ENCODE measurements at places on chromosomes 6 and 20.

GRCh38 chr6:44980841-44981240 is 347.3 kb upstream of the RUNX2 start:
- no peak for DNase-seq

GRCh38 chr20:61120595-61121515 is 131.2 kb upstream of the CDH4 start:
- peak; percentile 14 for DNase-seq

DNA sequence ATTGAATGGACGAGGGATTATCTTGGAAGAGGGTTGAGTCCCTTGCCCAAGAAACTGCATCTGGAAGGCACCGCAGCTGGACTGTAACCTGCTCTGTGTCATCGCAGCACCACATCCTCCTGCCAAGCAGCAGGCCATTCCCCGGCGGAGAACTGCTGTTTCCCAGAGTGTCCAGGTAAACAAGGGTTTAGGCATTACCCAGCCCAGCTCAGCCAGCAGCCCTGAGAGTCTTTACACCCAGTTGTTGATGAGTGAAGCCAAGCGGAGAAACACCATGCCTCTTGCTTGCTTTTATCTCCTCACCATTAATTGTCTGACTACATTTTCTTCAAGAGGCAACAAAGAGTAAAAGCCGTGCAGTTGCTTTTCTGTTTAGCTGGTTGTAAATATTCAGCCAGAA is 104.1 kb downstream of the CDH4 start:
- DNase-seq, result no peak

DNA sequence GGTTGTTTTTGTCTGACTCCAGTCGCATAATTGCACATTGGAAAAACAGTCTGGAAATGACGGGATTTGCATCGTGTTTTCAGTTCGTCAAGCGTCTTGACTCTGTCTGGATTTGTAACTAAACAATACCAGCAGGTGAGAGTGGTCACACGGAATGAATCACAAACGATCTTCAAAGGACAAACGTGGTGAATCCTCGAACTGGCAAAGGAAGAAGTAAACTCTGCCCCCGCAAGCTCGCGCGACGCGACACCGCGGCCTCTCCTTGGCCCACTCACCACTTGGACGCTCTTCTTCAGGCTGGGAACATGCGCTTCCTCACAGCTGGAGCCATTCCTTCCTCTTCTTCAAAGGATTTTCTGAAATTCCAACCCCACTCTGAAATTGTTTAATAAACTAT is 352.6 kb downstream of the THBS2 start:
- DNase-seq, result no peak

- DNase-seq, result no peak
Observed at GRCh38 chr6:148979014-148979901, 232.4 kb downstream of the UST start.

GRCh38 chr6:159969204-159969912 is 476 bp downstream of the IGF2R start:
- no peak for DNase-seq

DNA sequence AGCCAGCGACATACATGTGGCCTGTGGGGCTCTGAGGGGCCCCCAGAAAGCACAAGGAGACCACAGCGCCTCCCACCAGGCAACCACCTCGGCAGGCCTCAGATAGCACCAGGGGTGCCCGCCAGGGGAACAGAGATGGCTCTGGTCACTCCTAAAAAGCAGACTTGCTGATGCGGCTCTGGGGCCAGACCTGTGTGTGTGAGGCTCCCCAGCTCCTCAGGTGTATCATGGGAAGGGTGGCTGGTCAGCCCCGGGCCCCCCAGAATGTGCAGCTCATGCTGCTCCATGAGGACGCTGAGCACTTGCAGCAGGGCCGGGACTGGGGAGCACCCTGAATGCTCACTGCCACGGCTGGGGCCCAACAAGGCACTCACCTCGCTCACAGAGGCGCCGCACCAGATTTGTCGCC is 60.2 kb downstream of the PYGB start:
- no peak for DNase-seq

DNA sequence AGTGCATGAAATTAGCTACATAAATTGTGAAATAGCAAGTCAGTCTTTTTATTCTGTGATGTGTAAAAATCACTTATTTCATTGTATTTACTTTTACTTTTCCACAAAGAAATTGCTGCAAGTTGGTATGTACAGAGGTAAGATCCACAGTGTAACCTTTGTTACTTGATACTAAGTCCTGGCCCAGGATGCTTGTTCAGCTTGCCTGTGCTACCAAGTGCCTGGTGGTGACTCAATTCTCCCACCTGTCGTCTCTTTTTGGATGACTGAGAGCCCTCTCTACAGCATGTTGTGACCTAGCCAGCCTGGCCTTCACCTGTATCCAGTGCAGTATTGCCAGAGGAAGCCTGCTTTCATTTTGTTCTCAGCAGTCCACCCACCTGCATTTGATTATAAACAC is 54.9 kb downstream of the ANKRD6 start:
- no peak for DNase-seq

DNA sequence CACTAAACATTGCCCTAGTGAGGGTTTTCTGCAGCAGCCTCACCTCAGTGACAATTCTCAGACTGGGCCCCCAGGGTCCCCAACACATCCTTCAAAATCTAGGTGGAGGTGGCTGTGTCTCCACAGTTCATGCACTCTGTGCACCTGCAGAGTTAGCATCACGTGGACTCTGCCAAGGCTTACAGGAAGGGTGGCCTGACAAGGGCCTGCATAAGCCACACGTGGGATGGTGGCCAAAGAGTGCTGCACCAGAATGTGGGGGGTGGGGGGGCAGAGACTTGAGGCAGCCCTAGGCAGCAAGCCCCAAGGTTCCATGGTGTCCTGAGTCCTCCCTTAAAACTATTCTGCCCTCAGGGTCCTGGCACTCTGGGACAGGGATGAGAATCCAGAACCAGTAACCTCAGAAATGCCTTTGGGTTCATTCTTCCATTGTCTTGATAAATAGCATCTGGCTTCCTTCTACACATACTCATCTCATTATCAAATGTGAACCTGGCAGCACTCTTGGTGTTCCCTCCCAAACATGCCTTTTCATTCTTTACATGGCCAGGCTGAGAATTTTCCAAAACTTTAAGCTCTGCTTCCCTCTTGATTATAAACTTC is 1.6 kb upstream of the SERPINB1 start:
- no peak for DNase-seq

- DNase-seq, result no peak
Observed at GRCh38 chr6:151096255-151096612, 143.5 kb upstream of the AKAP12 start.

GRCh38 chr20:2911200-2911599 is 37.9 kb downstream of the PTPRA start:
- no peak for DNase-seq

- DNase-seq, result no peak
Observed at GRCh38 chr20:31606804-31607639, 1.9 kb downstream of the ID1 start.

Measured in stimulated activated CD4-positive, alpha-beta T cell treated with anti-CD3 and anti-CD28 coated beads, Interleukin-12 subunit alpha, Interleukin-12 subunit beta, amount 100 ng/mL, for 48 hours (primary cell).